Inflammatory macrophage (primary cell): ENCODE measurements at places on chromosomes 11 and 22.

DNA sequence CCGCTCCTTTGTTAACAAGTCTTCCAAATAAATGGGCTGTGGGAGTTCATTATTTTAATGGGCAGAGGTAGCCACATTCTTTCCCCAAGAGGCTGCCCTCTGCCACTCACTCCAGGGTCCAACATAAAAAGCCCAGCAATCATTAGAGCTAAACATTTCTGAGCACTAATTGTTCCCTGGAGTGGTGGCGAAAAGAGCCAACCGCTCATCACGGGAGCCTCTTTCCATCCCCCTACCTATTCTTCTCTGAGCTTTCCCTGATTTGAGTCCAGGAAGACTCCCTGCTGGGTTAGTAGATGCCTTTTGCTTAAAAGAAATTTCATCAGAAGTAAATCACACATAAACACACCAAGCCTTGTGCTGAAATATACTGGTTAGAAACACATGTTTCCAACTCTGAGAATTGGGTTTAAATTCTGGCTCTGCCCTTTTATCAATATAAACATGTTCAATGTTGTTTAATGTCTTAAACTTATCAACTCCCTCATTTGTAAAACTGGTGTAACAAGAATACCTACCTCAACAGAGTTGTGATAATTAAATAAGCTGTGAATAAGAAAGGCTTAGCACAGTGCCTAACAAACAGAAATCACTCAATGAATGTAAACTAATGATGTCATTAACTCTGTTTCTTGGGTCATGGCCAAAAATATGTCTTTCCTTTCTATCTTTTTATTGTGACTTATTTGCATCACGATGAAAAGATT is at the start of gene OR5A2:
Gene OR5A2 (minus strand): TSS at position 53 of the 707 bp plus-strand sequence. CDS start 3,460 bp downstream, outside the sequence.
- DNase-seq = no peak

- no peak for DNase-seq
Measured at GRCh38 chr11:9765320-9766101, 101.6 kb downstream of the SWAP70 start.

- no peak for DNase-seq
Measured at GRCh38 chr22:36406721-36407120, 19.0 kb upstream of the MYH9 start.

DNA sequence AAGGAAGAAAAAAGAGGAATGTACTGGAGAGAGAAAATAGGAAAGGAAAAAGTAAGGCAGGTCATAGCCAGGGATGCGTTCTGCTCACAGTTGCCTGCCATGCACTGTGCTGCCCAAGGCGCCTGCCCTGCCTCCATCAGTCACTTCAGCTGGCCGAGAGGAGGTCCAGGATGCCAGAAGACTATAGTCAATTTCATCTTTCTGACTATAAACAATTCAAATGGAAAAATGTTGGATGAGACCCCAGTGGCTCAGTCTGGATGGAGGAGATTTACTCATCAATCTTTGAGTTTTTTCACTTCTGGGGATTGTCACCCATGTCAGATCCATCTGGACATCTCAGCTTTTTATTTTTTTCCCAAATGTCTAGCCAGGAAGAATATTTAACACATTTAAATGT is 36.7 kb upstream of the CLMP start:
- DNase-seq = no peak

- DNase-seq = no peak
Measured at GRCh38 chr22:21755851-21756284, 20.3 kb upstream of the YPEL1 start.

- no peak for DNase-seq
Measured at GRCh38 chr11:71255800-71256479, 3.6 kb upstream of the SHANK2 start.

DNA sequence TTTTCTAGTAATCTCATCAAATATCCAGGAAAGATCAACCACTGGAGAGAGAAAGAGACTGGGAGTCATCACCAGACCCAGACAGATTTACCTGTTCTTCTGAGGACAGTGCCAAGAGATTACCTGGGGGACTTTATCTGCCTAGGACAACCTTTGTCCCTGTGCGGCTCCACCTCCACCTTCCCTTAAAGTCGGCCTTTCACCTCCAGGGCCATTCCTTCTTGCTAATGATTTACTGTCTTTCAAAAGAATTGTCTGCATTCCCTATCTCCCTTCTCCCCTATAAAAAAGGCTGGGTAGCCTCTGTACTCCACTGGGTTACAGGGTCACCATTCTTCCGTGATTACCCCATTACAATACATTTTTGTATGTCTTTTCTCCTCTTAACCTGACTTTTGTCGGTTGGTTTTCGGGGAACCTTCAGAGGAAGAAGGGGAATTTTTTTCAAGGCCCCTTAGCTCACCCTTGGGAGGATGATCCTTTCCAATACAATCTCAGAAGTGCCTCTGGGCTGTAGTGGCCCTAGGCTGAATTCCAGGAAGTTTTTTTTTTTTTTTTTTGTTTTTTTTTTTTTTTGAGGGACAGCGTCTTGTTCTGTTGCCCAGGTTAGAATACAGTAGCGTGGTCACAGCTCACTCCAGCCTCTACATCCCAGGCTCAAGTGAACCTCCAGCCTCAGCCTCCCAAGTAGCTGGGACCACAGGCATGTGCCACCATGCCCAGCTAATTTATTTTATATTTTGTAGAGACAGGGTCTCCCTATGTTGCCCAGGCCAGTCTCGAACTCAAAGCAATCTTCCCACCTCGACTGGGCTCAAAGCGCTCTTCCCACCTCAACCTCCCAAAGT is 1.5 kb upstream of the HMOX1 start:
- DNase-seq = no peak

GRCh38 chr11:30000986-30001750 is 15.7 kb downstream of the KCNA4 start:
- DNase-seq = no peak

GRCh38 chr11:71190551-71190950 is 61.8 kb downstream of the SHANK2 start:
- DNase-seq = no peak

DNA sequence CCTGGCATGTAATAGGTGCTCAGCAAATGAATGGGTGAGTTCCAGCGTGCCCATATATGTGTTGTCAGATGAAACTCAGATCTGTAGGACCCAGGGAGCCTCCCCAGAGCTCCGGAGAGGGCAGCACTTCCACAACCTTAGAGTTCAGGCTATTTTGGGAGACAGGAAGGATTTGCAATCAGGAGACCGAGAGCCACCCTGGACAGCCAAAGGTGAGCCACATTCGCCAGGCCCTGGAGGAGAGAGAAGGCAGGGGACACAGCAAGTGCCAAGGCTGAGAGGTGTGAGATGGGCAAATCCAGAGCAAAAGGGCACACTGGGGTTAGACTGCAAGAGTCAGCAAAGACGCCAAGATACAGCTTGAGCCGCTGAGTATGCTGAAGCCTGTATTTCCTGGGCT is 66.4 kb downstream of the CD82 start:
- no peak for DNase-seq

GRCh38 chr11:96155627-96156378 is 187.2 kb downstream of the MAML2 start:
- peak; percentile 83 for DNase-seq

DNA sequence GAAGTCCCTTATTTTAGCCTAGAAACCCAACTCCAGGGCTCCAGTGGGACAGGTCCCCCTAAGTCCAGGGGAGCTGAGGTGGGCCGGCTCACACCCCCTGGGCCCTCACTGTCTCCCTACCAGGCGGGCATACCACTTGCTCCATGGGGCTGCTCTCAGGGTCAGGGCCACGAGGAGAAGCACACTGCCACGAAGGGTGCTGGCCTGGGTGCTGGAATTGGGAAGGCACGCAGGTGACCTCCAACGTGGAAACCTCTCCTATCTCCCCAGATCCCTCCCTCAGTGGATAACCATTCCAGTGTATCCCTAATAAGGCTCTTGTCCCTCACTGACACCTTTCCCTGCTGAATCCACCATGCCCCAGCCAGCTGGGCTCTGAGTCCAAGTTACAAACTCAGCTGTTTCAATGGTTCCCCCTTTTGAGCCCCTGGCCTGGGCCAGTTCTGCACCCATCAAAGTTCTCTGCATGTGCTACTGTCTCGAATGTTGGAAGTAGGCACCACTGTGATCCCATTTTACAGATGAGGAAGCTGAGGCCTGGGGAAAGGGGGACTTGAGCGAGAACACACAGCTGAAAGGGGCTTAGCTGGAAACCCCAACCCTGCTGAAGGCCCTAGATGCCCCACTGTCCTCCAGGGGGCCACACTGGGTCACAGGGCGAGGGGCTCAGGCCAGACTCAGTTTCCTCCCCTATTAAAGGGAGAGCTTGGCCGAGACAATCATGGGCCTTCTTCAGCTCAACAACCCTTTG is 1.5 kb downstream of the SHISAL1 start:
- no peak for DNase-seq

- DNase-seq = no peak
Measured at GRCh38 chr22:24567668-24568067, 11.9 kb downstream of the SNRPD3 start.

DNA sequence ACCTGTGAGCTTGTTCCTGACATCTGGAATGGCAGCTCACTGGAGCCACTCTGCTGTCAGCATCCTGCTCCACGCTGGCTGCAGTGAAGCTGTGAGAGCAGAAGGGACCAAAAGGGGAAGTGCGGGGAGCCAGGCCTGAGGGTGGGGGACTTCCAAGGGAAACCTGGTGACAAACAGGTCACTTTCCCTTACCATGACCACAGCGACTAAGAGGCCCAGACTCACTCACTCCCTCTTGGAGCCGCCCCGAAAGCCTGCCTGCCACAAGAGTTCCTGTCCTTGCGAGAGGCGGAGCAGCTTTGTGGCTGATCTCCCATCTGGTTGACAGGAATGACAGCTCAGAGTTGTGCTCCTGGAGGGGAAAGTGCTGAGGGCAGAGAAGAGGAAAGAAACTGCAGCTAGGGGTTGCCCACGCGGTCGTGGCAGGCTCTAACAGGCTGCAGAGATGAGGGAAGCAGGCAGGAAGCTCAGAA is 183.8 kb upstream of the NTM start:
- DNase-seq = peak; percentile 36

- no peak for DNase-seq
Measured at GRCh38 chr11:102097186-102097585, 13.1 kb upstream of the YAP1 start.

DNA sequence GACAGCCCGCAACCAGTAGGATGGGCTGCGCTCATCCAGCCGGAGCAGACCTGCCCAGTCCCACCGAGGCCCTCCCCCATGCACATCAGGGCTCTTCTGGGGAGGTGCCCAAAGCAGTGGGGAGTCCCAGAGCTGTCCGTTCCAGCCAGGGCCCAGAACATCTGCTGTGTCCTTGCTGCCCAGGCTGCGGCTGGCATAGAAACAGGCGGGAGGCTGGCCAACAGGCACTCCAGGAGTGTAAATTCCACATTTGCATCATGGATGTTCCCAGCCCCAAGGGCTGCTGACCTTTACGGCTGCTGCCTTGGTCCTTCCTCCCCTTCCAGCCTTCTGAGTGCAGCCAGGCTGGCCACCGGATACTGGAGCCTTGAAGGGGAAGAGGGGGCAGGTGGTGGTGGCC is 30.0 kb upstream of the SYT7 start:
- DNase-seq = no peak

DNA sequence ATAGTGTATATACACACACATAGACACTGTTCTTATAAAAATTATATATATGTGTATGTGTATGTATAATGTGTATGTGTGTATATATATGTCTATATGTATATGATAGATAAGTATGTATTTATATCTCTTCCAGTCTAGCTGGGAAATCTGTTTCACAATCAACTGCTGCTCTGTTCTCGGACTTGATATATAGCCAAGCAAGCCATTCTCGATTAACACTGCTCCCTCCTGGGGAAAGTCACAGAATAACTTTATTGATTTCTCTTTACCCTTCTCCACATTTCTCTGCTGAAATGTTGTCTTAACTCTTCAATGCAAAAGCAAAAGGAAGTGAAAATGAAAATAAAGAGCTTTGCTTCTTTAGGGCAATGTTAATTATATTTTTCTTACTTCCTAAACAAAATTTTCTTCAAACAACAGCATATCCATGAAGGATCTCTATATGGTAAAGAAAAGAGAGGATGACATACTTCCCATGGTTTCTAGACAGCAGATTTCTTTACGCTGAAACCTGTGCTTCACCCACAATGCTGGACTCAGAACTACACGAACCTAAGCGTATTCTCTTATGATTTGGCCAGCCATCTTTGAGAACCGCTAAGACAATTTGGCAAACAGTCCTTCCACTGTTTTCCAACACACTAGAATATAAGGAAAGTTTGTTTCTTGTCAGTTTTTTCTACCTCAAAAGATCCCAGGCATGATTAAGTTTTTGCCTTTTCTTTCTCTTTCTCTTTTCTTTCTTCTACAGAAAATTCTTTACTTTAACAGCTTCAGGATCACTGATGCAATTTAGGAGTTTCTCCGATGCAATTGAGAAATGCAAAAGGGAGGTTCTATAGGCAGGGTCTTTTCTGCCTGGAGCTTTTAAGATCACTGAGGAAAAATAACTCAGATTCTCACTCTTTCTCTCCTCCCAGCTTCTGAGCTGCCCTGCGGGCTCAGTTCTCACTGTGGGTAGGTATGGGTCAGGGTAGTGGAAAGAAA is 1.9 kb downstream of the BLID start:
- no peak for DNase-seq

DNA sequence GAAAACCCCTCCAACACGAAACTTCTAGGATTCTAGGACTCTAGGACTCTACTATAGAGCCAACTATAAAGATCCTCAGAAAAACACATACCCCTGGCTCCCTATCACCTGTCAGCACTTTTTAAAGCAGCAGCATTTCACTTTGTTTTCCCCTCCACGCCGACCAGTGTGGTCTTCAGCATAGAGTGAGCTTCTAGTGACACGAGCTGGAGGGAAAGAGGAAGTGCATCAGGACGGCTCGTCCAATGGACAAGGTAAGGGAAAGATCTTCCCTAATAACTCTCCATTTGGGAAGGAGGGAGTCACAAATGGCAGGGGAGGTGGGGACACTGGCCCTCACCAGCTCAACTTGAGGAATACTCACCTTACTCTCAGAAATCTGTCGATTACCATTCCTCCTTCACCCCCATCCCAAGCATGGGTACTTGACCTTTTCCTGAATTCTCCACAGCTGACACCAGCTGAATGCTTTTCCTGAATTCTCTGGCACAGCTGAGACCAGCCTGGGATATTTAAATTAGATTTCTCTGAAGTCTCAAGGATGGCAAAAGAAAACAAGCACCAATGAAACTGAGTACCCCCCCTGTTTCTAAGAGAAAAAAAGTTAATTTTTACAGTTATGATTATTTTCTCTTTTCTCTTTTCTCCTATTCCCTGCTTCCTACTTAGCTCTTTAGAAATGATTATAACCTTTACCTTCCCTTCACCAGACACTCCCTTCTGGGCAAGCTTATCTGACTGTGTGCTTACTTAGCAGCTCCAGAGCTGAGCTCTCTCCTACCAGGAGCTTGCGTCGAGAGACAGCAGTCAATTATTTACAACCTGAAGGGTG is 33.3 kb upstream of the NNMT start:
- DNase-seq = no peak

- DNase-seq = no peak
Measured at GRCh38 chr11:128021349-128022006, 565.9 kb downstream of the ETS1 start.

- no peak for DNase-seq
Measured at GRCh38 chr11:112773264-112773663, 188.0 kb upstream of the NCAM1 start.
